ENCODE measurements at places on chromosomes 2 and 18.

GRCh38 chr2:53064154-53064553 lies 703.5 kb upstream of the CHAC2 start:
- no peak overlapping the region for H3K4me3 ChIP-seq
- no peaks in the 10 kb centered on the region for H3K27me3 ChIP-seq
- no peak overlapping the region for H3K27ac ChIP-seq
- no peaks in the 10 kb centered on the region for H3K36me3 ChIP-seq
- no peak for DNase-seq

DNA sequence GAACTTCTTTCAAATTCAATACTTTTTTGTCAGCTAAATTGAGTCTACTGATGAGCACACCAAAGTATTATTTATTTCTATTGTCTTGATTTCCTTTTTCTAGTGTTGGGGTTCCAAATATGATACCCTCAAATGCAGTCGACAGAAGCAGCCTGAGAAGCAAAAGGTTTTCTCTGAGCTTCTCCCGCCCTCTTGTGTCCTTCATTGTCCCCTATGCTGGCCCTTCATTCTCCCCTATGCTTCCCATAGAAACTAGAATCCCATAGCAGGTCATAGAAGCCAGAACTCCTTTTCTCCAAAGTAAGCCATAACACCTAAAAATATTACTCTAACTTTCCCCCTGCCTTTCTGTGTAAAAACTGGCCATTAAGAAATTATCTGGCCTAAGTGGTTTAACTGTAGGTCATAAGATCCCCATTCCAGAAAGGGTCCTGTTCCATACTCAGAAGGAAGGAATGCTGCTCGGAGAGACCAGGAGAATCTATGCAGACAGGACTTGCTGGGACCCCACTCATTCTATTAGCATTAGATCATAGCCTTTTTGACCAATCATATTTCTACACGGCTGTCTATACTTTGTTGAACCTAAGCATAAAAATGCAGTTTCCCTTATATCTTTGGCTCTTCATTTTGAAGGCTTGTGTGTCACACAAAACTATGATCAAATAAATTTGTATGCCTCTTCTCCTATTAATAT lies 764.6 kb upstream of the PKDCC start:
- DNase-seq: no peak
- H3K27me3 ChIP-seq: no peaks in the 10 kb centered on the region
- H3K27ac ChIP-seq: no peak overlapping the region
- no peaks in the 10 kb centered on the region for H3K4me1 ChIP-seq

DNA sequence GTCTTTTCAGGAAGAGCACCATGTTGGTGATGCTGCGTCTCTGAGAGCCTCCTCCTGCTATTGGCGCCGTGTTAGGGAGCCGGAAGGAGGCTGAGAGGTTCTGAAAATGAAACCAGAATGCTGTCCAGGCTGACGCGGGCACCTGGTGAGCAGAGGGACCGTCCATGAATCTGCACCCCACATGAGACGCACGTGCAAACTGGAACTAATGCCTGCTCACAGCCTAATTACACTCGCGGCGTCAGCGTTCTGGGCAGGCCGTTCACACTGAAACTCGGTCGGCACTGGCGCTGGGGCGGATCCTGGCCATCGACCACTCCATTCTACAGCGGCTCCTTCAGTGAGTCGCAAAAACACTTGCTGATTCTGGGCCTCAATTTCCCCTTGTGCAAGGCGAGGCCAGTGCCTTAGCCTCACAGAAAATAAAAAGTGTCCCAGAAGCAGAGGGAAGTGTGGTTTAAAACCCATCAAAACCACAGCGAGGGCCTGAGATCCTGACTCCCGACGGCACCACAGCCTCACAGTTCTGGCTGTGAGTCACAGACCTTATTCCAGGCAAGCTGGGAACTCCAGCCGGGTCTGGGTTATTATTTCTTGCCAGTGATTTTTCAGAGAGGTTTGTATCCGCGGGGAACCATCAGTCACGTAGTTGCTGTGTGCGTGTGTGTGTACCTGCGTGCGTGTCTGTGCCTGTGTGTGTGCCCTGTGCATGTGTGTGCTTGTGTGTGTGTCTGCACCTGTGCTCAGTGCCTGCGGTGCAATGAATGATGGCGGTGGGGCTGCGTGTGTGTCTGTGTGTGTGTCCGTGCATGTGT lies 49.1 kb upstream of the CTDP1 start:
- H3K4me3 ChIP-seq: no peak overlapping the region
- H3K27ac ChIP-seq: no peak overlapping the region
- no peaks in the 10 kb centered on the region for H3K4me1 ChIP-seq
- DNase-seq: peak; percentile 44

GRCh38 chr2:105362862-105363591 lies 25.7 kb downstream of the C2orf49 start:
- H3K4me3 ChIP-seq: no peak overlapping the region
- H3K4me1 ChIP-seq: no peaks in the 10 kb centered on the region
- no peak overlapping the region for H3K27ac ChIP-seq
- no peaks in the 10 kb centered on the region for H3K27me3 ChIP-seq
- no peak for DNase-seq

GRCh38 chr2:49306925-49307324 lies 152.6 kb upstream of the FSHR start:
- no peak overlapping the region for H3K27ac ChIP-seq
- no peak for DNase-seq
- no peaks in the 10 kb centered on the region for H3K27me3 ChIP-seq
- no peak overlapping the region for H3K4me3 ChIP-seq
- H3K36me3 ChIP-seq: no peaks in the 10 kb centered on the region
- H3K4me1 ChIP-seq: no peaks in the 10 kb centered on the region

GRCh38 chr2:199015072-199015471 lies 442.7 kb downstream of the SATB2 start:
- no peak overlapping the region for H3K27ac ChIP-seq
- no peaks in the 10 kb centered on the region for H3K36me3 ChIP-seq
- no peaks in the 10 kb centered on the region for H3K27me3 ChIP-seq
- DNase-seq: no peak
- H3K4me1 ChIP-seq: no peaks in the 10 kb centered on the region

GRCh38 chr18:5073026-5073944 lies 123.8 kb downstream of the AKAIN1 start:
- H3K27ac ChIP-seq: no peak overlapping the region
- H3K36me3 ChIP-seq: no peaks in the 10 kb centered on the region
- H3K27me3 ChIP-seq: no peaks in the 10 kb centered on the region

GRCh38 chr2:85327160-85327821 lies 498 bp downstream of the TGOLN2 start:
- peaks cover 32% of the 10 kb centered on the region for H3K36me3 ChIP-seq
- peak overlapping the region; percentile 83 for H3K4me3 ChIP-seq
- H3K27ac ChIP-seq: peak overlapping the region; percentile 96
- peak; percentile 78 for DNase-seq
- H3K27me3 ChIP-seq: no peaks in the 10 kb centered on the region

GRCh38 chr2:74730530-74730929 lies 76.5 kb downstream of the SEMA4F start:
- H3K27ac ChIP-seq: no peak overlapping the region
- no peaks in the 10 kb centered on the region for H3K4me1 ChIP-seq
- no peaks in the 10 kb centered on the region for H3K27me3 ChIP-seq
- no peak for DNase-seq
- no peaks in the 10 kb centered on the region for H3K36me3 ChIP-seq

DNA sequence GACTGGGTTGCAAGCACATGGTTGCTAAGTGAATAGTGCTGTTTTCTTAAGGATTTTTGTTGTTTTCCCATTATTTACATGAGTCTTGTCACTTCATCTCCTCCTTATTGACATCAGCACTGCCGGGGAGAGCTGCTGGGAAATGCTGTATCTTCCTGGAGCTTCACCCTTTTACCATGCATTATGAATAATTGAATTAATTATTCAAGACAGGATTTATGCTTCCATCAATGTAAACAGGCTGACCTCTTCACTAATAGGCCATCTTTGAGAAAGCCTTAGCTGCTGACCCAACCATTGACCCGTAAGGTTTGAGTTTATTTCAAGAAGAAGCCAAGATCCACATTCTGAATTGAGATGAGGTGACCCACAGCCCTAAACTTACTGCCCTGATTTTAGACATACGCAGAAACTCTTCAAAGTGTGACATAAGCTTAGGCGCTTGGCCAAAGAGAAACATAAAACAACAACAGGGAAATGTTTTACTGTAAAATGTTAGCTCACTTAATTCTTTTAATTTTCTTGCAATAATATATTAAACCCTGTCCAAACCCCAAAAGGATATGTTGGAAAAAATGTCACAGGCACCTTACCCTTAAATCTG lies 365.5 kb upstream of the SYT4 start:
- no peaks in the 10 kb centered on the region for H3K36me3 ChIP-seq
- no peaks in the 10 kb centered on the region for H3K4me1 ChIP-seq
- no peak overlapping the region for H3K27ac ChIP-seq
- H3K4me3 ChIP-seq: no peak overlapping the region
- H3K27me3 ChIP-seq: no peaks in the 10 kb centered on the region

GRCh38 chr2:144963031-144963430 lies 443.1 kb upstream of the ZEB2 start:
- no peak overlapping the region for H3K27ac ChIP-seq
- H3K4me1 ChIP-seq: no peaks in the 10 kb centered on the region
- no peaks in the 10 kb centered on the region for H3K36me3 ChIP-seq
- H3K27me3 ChIP-seq: no peaks in the 10 kb centered on the region
- no peak overlapping the region for H3K4me3 ChIP-seq
- no peak for DNase-seq

GRCh38 chr2:19185086-19185485 lies 173.3 kb downstream of the OSR1 start:
- H3K27ac ChIP-seq: no peak overlapping the region
- H3K4me1 ChIP-seq: no peaks in the 10 kb centered on the region
- no peak for DNase-seq
- no peak overlapping the region for H3K4me3 ChIP-seq
- H3K36me3 ChIP-seq: no peaks in the 10 kb centered on the region

DNA sequence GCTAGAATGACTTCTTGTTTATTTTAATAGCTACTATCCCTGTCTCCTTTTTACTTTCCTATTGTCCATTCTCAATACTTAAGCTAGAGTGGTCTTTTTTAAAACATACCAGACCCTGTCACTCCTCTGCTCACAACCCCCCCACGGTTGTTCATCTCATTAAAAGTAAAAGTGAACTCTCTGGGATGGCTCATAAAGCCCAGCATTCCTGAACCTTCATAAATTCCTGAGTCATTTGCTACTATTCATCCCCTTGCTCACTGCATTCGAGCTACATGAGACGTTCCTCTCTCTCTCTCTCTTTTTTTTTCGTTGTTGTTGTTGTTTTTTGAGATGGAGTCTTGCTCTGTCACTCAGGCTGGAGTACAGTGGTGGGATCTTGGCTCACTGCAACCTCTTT lies 148.7 kb upstream of the DSEL start:
- no peak overlapping the region for H3K4me3 ChIP-seq
- no peaks in the 10 kb centered on the region for H3K27me3 ChIP-seq
- no peaks in the 10 kb centered on the region for H3K4me1 ChIP-seq
- H3K36me3 ChIP-seq: no peaks in the 10 kb centered on the region

DNA sequence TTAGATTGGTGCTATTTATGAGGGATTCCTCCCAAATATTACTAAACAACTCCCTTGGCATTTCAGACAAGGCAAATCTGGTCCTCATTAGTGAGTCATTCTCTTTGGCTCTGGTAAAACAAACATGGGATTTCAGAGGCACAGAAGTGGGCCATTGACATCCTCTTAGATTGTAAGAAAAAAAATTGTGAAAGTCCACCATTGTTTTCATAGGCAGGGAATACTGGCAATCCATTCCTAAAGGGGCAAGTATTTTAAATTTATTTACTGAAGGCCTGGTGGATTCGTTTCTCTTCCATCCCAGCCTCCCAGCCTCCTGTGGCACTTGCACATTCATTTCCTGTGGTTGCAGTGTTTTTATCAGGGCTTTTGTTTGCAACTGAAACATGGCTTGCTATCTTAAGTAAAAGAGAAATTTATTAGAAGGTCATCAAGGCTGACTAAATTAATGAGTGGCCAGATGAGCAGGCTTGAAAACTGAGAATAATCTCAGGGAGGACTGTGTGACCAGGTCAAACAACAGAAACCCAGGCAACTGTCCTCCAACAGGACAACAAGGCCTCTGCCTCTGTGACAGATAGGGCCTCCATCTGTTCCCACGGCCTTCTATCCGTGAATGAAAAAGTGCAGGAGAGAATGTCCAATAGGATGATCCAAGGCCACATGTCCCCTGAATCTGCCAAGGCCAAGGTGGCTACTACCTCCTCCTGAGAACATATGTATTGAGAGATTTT lies 23.1 kb upstream of the TNFAIP6 start:
- no peaks in the 10 kb centered on the region for H3K36me3 ChIP-seq
- no peaks in the 10 kb centered on the region for H3K27me3 ChIP-seq
- H3K4me1 ChIP-seq: no peaks in the 10 kb centered on the region
- DNase-seq: no peak
- no peak overlapping the region for H3K27ac ChIP-seq
- H3K4me3 ChIP-seq: no peak overlapping the region

GRCh38 chr2:109629867-109630266 lies 15.7 kb downstream of the SOWAHC start:
- no peak overlapping the region for H3K4me3 ChIP-seq
- H3K36me3 ChIP-seq: no peaks in the 10 kb centered on the region
- H3K27ac ChIP-seq: no peak overlapping the region
- DNase-seq: no peak
- H3K4me1 ChIP-seq: no peaks in the 10 kb centered on the region

DNA sequence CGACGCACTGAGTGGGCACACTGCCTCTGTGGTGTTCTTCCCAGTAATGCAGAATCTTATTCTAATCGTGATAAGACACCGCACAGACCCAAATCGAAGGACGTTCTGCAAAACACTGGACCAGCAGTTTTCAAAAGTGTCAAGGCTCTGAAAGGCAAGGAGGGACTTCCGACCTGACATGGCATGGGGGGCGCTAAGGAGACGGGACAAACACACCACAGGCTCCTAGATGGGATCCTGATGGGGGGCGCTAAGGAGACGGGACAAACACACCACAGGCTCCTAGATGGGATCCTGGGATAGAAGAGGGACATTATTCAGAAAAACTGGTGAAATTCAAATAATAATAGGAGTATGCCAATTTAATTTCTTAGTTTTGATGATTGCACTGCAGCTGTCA lies 191.4 kb downstream of the LDLRAD4 start:
- H3K27me3 ChIP-seq: no peaks in the 10 kb centered on the region
- H3K4me3 ChIP-seq: no peak overlapping the region
- H3K36me3 ChIP-seq: peaks cover 6% of the 10 kb centered on the region
- H3K27ac ChIP-seq: no peak overlapping the region

DNA sequence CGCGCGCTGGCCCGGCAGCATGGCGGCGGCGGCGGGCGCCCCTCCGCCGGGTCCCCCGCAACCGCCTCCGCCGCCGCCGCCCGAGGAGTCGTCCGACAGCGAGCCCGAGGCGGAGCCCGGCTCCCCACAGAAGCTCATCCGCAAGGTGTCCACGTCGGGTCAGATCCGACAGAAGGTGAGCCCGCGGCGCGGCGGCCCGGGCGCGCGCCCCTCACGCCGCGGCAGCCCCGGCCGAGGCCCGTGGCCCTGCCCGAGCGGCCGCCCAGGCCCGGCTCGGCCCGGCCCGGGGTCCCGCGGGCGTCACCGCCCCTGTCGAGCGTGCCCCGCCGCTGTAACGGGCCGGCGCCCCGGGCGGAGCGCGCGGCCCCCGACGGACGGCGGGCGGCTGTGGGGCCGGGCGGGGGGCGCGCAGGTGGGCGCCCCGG lies 218 bp downstream of the DGKD start:
- no peaks in the 10 kb centered on the region for H3K36me3 ChIP-seq
- H3K27ac ChIP-seq: no peak overlapping the region
- H3K4me3 ChIP-seq: peak overlapping the region; percentile 78
- no peaks in the 10 kb centered on the region for H3K27me3 ChIP-seq
- no peak for DNase-seq

Data from ascending aorta (tissue), 2 donors.